ENCODE measurements at places on chromosomes 11 and 22. TPM values are rescaled to one million over a fixed set of nuclear protein-coding genes. Genes with fewer than 3 reads are reported as not detected.

DNA sequence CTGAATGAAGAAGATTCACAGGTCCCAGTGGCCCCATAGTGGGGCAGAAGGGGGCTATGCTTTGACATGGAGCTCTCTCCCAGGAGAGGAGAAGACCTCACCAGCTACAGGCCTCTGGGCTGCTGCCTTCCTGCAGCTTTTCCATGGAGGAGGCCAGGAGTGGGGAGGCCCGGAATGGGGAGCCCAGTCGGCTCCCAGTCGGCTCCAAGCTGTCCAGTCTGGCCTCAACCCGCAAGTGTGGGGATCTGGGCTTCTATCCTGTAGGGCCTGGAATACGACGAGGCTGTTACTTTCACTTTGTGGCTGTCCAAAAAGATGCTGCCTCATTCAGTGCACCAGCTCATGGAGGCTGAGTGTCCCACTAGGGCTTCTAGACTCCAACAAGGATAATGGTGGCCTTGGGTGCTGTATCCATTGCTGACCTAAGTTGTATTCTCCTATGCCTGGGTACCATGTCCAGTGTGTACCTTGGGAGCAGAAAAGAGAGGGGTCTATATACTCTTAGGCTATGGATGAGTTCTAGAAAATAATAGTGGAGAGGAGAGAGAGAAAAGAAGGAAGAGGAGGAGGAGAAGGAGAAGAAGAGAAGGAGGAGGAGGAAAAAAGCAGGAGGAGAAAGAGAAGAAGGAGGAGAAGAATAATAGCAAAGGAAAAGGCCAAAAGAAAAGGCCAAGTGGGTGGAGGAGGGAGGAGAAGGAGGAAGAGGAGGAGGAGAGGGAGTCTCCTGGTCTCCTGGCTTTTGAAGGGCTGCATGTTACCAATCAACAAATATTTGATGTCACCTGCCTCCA, 1.1 kb downstream of the MYO18B start:
- DNase-seq, result no peak

DNA sequence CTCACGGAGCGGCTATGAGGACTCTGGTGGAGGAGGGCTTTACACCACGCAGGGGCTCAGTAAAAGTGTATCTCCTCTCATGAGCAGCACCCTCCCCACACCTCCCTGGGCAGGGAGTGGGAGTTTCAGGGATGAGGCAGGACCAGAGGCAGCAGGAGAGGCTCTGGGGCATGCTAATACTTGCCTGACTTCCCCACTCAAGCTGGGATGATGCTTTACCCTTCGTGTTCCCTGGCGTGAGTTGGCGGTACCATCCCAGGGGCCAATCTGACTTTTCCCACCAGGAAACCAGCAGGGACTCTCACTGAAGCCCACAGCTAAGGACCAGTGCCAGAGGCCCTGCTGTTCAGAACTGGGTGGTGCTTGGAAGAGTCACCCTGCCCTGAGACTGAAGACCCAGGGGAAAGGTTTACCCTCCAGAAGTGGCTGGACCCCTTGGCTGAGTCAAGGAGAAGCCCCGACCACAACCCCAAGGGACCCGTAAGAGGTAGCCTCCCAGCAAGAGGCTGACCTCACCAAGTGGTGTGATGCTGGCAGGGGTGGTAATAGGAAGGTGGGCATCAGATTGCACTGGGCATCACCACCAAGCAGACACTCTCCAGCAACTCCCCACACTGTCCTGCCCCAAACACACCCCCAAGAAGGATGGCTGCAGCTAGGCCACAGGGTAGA, 65.6 kb downstream of the THAP12 start:
- DNase-seq, result no peak

- DNase-seq, result no peak
These were observed 10.2 kb downstream of the CKAP5 start for GRCh38 chr11:46835897-46836296.

DNA sequence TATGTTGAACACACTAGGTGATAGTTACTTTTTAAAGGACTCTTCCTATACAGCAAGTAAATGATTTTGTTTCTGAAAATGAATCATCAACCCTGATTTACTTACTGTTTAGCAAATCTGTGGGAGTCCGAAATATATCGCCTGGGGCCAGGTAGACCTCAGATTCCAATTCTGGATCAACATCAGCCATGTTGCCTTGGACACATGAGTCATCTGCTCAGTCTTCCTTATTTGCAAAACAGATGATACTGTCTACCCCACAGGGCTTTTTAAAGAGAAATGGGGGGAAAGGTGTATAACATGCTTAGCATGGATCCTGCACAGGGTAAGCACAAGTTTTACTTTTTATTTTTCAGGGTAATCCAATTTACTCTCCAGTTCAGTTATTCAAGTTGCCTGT, 324.2 kb downstream of the TENM4 start:
- no peak for DNase-seq

DNA sequence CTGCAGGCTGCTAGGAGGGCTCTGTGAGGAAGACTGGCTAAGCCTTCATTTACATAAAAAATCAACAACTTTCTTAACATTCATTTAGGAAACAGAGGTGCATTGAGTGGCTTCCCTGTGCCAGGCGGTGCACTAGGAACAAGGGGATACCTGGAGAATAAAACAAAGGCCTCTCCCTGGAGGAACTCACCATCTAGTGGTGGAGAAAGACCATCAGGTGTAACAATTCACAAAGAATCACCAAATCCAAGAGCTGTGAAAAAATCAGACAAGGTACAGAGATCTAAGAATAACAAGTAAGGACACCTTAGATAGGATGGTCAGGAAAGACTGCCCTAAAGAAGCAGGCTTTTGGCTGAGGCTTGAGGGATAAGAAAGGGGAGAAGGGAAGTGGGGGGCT, 40.3 kb downstream of the CSNK2A3 start:
- DNase-seq, result no peak

GRCh38 chr11:133082453-133082781, 449.9 kb downstream of the OPCML start:
- peak; percentile 58 for DNase-seq

DNA sequence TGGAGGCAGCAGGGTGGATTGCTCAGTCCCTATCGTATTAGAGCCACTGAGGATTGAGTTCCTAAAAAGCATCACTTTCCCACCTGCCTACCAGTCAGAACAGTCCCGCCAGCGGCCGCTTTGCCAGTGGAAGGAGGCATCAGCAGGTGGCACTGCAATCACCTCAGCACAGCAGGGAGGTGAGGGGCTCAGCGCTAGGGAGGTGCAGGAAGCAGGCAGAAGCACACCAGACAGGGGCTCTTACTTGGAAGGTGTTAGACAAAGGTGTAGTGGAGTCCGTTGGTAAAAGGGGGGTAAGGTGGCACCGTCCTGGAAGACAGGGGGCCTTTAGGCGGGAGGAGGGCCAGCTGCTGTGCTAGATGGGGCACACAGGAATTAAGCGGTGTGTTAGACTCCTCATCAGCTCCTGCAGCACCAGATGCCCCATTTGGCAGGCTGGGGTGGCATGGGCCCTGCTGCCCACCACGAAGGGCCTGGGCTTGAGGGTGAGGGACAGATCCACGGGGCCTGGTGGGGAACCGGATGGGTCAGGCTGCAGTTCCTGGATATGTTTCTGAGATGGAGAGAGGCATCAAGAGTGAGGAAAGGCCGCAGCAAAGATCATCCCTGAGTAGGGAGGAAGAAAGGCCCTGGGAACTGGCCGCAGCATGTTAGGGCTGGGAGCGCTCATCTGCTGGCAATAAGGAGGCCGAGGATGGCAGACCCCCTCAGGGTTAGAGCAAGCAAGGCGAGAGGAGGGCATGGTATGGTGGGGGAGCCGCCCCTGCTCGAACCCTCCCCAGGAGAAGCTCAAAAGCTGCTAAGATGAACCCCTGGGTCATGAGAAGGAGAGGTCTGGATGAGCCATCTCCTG, 42.5 kb downstream of the C11orf58 start:
- DNase-seq, result no peak

Gene ROBO4
- total RNA-seq, result 51.7 TPM

DNA sequence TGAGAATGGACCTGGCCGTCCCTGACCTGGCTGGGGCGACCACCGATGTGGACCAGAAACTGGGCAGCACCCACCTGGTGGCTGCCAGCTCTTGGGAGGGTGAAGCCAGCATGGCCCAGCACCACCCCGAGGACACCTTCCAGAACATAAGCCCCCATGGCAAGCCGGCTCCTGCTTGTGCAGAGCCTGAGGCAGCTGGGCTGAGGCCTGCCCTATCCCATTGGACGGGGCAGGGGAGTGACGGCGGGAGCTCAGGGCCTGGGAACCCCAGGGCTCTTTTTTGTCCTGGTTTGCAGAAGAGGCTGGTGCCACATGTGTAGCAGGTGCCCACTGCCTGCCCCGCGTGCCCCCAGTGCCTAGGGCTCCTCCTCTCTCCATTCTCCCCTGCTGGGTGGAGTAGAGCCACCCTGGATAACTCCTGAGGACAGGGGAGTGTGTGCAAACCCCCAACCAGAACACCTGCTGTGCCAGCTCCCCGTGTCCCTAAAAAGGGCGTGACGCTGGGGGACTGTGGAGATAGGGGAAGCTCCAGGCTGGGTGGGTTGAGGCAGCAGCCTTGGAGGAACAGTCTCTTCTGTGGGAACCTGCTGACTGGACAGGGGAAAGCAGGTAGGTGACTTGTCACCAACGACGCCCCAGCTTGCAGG, 11.9 kb downstream of the DUSP8 start:
- no peak for DNase-seq

Gene CNTF
- total RNA-seq, result 1.3 TPM

Gene GRIK4
- total RNA-seq, result 3.0 TPM

GRCh38 chr11:68934666-68935065, 31.0 kb downstream of the IGHMBP2 start:
- no peak for DNase-seq

DNA sequence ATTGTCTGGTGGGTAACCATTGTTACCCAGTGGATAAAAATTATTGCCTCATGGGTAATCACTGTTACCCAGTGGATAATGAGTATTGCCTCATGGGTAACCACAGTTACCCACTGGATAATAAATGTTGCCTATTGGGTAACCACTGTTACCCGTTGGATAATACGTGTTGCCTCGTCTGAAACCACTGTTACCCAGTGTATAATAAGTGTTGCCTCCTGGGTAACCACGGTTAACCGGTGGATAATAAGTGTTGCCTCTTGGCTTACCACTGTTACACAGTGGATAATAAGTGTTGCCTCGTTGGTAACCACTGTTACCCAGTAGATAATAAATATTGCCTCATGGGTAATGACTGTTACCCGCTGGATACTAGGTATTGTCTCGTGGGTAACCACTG, 20.9 kb upstream of the NXPE4 start:
- DNase-seq, result no peak

Gene C11orf65
- total RNA-seq, result 0.49 TPM

DNA sequence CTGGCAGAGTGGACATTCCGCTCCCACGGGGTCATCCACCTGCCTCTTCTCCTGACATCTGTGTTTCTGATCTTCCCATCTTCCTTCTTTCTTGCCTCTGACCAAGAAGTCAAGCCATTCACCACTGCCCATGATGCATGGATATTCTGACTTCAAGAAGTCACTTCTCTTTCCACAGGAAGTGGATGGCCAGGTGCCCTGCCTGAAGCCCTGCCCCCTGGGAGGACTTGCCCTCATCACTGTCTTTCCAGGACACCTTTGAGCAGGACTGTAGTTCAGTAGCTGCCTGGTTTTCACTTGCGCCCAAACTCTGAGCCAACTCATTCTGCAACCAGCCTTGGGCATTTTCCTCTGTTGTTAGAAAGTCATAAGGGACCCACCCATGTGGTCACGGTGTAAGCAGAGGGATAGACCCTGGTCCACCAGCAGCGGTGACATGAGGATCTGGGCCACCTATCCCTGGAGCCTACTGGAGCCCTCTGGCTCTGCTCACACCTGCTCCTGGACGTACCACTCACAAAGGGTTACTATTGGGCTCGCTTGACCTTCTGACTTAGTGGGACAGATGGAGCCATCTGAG, 6.9 kb downstream of the CYTH4 start:
- no peak for DNase-seq

Gene POU2AF3
- 1.5 TPM for total RNA-seq

Gene LRRC56
- total RNA-seq, result 3.4 TPM

- peak; percentile 83 for DNase-seq
These were observed 51.0 kb upstream of the CSNK2A3 start for GRCh38 chr11:11403763-11404725.

DNA sequence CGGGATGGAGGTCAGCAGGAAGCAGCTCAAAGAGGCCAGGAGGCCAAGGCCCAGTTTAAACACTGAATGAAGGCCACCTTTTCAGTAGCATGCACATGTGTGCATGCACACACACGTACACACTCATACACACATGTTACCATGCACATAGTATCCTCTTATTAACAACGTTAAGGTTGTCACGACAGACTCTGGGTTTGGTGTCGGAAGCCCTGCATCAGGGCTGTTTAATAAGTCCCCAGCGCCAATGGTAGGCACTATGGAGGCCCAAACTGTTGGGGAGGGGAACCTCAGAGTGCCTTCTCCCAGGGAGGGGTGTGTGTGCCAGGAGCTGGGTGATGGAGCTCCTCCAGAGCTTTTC, 39.5 kb upstream of the ADA2 start:
- DNase-seq, result no peak

DNA sequence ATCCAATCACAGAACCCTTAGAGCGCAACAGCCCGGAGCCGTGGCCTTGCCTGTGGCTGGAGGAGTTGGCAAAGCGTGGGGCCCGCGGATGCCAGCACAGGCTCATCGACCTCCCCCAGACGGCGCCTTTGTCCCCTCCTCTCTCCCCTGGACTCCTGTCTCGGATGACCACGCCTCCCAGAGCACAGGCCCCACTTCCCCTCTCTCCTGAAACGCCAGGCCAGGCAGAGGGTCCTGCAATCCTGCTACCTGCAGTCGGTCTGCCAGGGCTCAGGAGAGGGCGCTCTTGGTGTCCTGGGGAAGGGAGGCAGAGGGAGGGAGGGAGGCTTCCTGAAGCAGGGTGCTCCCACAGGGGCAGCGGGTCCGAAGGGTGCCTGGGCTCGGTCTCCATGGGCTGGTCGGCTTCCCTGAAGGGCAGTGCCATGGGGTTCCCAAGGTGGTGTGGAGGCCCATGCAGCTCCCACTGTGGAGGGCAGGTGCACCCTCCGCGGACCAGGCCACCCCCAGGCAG, 16.6 kb upstream of the TTLL12 start:
- peak; percentile 40 for DNase-seq

DNA sequence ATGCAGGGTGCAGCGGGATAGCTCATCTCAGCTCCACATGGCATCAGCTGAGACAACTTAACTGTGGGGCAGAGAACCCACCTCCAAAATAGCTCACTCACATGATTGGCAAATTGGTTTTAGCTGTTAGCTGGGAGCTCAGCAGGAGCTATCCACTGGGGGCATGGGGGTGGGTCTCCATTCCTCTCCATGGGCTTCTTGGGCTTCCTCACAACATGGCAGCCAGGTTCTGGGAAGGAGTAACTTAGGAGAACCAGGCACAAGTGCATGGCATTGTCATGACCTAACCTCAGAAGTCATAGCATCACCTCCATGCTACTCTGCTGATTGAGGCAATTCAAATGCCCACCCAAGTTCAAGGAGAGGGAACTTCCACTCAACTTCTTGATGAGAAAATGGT, 85.5 kb downstream of the MN1 start:
- no peak for DNase-seq

Measured in lung (tissue), 17 donors.